PC-9 (cell line): ENCODE measurements at places on chromosomes 2 and 18. TPM values are rescaled to one million over a fixed set of nuclear protein-coding genes. Genes with fewer than 3 reads are reported as not detected.

IL1RL1 gene
- total RNA-seq, result 0.55 and 1.7 TPM in 2 replicates

PSMA8 gene
- not detected in 2 replicates for total RNA-seq

IMPACT gene
- total RNA-seq, result 29.0 and 32.9 TPM in 2 replicates

APOB gene
- not detected in 2 replicates for total RNA-seq

DNA sequence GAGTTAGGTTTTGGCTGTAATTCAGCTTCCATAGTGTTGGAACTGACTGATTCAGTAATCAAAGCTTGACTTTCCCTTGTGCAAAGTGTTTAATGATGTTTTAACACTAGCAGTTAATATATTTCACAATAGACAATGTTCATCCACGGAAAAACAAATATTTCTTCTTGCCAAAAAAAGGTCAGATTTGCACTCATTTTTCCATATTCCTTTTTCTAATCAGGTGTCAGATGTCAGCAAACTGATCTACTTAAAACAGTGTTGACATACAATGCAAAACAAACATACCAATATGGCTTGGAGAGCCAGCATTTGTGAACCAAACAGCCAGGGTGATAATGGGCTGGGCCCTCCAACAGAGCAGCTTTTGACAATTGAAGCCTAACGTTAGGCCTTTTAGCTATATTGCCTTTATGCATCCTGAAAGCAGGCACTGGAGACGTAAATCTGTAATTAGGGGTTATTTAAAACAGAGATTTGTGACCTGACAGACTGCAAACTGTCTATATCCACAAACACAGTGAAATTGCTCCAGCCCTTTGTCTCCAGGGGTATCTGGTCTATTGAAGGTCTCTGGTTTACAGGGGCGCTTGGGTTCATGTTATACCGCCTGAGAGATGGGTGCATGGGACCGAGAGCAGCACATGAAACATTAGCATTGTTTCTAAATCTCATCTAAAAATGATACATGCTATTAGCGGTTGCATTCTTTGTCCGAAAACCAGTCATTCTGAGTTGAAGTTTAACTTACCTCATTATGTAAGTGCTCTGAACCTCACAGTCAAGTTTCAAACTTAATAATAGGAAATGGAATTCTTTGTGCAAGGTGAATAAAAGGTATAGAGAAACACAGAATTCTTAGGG is 7.1 kb upstream of the CDCA7 start:
- no peaks in the 10 kb centered on the region for H3K4me1 ChIP-seq
- no peak for DNase-seq
- H3K4me3 ChIP-seq, result no peak overlapping the region
- H3K27me3 ChIP-seq, result no peaks in the 10 kb centered on the region
- no peak overlapping the region for H3K27ac ChIP-seq

- H3K4me1 ChIP-seq, result no peaks in the 10 kb centered on the region
- no peaks in the 10 kb centered on the region for H3K27me3 ChIP-seq
- DNase-seq, result no peak
- no peak overlapping the region for H3K27ac ChIP-seq
- H3K4me3 ChIP-seq, result no peak overlapping the region
Observed at GRCh38 chr2:239378918-239379640, 21.7 kb downstream of the HDAC4 start.

DNA sequence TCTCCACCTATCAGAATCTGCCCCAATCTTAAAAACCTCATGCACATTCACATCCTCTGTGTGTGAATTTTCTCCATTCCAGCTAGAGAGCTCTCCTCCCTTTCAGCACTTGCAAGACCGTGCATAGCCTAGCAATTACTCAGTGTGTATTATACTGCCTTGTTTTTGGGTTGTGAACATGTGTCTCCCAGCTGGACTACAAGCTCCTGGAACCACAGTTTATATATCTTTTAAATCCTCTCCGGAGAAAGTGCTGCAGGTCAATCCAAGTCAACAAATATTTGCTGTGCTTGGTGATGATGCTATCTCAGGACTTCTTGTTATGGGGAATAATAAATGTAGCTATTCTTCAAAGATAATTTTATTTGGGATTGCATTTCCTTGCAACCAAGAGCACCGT is 58.2 kb upstream of the MEX3C start:
- no peaks in the 10 kb centered on the region for H3K4me1 ChIP-seq
- H3K36me3 ChIP-seq, result no peaks in the 10 kb centered on the region
- DNase-seq, result no peak
- no peak overlapping the region for H3K4me3 ChIP-seq

- H3K4me1 ChIP-seq, result no peaks in the 10 kb centered on the region
- no peak overlapping the region for H3K27ac ChIP-seq
- H3K27me3 ChIP-seq, result no peaks in the 10 kb centered on the region
- no peaks in the 10 kb centered on the region for H3K36me3 ChIP-seq
- DNase-seq, result no peak
Observed at GRCh38 chr2:46821600-46821999, 94.0 kb downstream of the MCFD2 start.

- no peak for DNase-seq
- no peaks in the 10 kb centered on the region for H3K4me1 ChIP-seq
- H3K27me3 ChIP-seq, result peaks cover 99% of the 10 kb centered on the region
- no peak overlapping the region for H3K4me3 ChIP-seq
- no peaks in the 10 kb centered on the region for H3K36me3 ChIP-seq
Observed at GRCh38 chr2:239574434-239575156, 173.8 kb upstream of the HDAC4 start.

DNA sequence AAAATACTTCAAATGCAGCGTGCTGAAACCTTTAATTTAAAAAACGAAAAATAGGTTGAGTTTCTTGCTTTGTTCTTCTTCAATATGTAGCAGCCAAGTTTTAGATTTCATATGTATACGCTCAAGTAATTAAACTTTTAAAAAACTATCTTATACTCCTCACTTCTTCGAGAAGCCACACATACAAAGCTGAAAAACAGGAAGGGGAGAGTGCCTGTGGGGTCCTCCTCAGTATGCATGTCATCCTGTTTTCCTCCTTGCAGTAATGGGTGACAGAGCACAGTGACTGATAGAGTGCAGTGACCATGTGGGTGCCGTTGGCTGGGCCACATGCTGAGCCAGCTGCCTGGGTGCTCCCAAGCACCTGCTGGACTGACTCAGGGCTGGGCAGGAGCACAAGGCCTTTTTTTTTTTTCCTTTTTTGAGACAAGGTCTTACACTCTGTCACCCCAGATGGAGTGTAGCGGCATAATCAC is 33.3 kb downstream of the UXS1 start:
- H3K4me3 ChIP-seq, result no peak overlapping the region
- H3K36me3 ChIP-seq, result peaks cover 18% of the 10 kb centered on the region
- no peaks in the 10 kb centered on the region for H3K27me3 ChIP-seq
- peak overlapping the region; percentile 87 for H3K27ac ChIP-seq
- peaks cover 49% of the 10 kb centered on the region for H3K4me1 ChIP-seq

- no peak overlapping the region for H3K4me3 ChIP-seq
- peaks cover 98% of the 10 kb centered on the region for H3K27me3 ChIP-seq
- DNase-seq, result no peak
- no peaks in the 10 kb centered on the region for H3K36me3 ChIP-seq
- no peak overlapping the region for H3K27ac ChIP-seq
- peaks cover 7% of the 10 kb centered on the region for H3K4me1 ChIP-seq
Observed at GRCh38 chr2:239002954-239003623, 155.2 kb downstream of the TWIST2 start.

DNA sequence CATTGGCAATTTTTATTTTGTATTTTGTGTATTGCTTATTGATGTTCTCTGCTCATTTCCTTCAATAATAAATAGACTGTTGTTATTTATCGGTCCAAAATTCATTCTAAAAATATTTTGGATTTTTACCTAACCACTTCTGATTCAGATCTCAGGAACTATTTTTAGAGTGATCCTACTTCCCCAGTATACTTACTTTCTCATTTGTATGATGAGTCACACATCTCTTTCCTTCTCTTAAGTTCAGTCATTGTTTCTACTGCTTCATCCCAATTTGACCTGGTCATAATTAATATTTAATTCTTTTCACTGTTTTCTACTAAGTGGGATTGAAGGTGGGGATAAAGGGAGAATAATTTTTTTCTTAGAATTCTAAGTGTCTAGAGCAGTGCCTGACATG is 75.1 kb downstream of the AGPS start:
- H3K27ac ChIP-seq, result no peak overlapping the region
- H3K4me1 ChIP-seq, result no peaks in the 10 kb centered on the region
- no peak for DNase-seq
- no peaks in the 10 kb centered on the region for H3K27me3 ChIP-seq
- H3K4me3 ChIP-seq, result no peak overlapping the region

GRCh38 chr2:199955007-199955338 is 318 bp downstream of the TYW5 start:
- peak overlapping the region; percentile 81 for H3K27ac ChIP-seq
- no peak for DNase-seq
- H3K4me3 ChIP-seq, result peak overlapping the region; percentile 92
- H3K27me3 ChIP-seq, result no peaks in the 10 kb centered on the region
- H3K4me1 ChIP-seq, result peaks cover 28% of the 10 kb centered on the region

GRCh38 chr2:158755310-158756087 is 39.6 kb upstream of the DAPL1 start:
- no peak overlapping the region for H3K4me3 ChIP-seq
- H3K27ac ChIP-seq, result no peak overlapping the region
- DNase-seq, result no peak
- no peaks in the 10 kb centered on the region for H3K4me1 ChIP-seq
- H3K27me3 ChIP-seq, result no peaks in the 10 kb centered on the region

- no peak overlapping the region for H3K4me3 ChIP-seq
- H3K36me3 ChIP-seq, result no peaks in the 10 kb centered on the region
- no peak overlapping the region for H3K27ac ChIP-seq
- no peaks in the 10 kb centered on the region for H3K4me1 ChIP-seq
- DNase-seq, result no peak
Observed at GRCh38 chr2:120766470-120767351, 31.0 kb downstream of the GLI2 start.
